CD4-positive, alpha-beta T cell treated with Interleukin-15 for 1 hour (primary cell): ENCODE measurements at places on chromosomes 2 and 18.

DNA sequence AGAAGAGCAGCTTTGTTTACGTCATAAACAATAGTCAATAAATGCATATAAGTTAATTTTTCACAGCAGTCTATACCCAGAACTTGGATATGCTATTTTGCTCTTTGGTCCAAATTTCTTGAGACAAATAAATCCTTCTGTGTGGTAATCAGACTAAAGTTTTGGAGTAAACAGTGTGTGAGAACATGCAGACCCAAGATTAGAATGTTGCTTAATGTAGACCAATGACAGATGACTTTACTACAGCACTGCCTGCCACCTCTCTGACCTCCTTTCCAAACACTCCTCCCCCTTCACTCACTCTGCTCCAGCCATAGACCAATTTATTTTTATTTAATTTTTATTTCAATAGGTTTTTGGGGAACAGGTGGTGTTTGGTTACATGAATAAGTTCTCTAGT is 115.3 kb upstream of the TANK start:
- no peak for DNase-seq

DNA sequence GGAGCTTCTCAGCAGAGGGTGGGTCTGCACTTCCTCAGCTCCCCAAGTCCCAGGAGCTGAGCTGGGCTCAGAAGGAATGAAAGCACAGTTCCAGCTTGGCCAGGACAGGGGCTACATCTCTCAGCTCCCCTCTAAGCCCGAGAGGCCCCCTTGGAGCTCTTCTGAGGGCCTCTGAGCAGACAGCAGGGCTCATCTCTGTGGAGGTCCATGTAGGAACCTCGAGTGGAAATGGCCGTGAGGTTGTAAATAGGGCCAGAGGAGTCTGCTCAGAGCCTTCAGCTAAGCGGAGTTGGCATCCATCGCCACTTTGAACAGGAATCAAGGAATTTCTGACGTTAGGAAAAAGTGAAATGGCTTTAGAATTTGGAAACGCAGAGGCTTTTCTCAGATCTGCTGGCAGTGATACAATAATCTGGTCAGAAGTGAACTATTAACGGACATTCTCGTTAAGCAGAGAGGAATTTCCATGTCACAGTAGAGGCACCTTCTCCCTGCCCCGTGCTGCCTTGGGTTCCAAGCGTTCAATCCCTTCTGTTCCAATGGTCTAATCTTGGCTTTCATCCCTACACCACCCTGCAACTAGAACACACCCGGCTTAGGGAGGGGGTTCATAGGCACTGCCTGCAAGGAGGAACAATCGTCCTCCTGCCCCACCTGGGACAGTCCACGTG is 213.9 kb downstream of the NDUFA10 start:
- DNase-seq = no peak

- DNase-seq = no peak
Measured at GRCh38 chr2:143608063-143608423, 478.8 kb downstream of the ARHGAP15 start.

DNA sequence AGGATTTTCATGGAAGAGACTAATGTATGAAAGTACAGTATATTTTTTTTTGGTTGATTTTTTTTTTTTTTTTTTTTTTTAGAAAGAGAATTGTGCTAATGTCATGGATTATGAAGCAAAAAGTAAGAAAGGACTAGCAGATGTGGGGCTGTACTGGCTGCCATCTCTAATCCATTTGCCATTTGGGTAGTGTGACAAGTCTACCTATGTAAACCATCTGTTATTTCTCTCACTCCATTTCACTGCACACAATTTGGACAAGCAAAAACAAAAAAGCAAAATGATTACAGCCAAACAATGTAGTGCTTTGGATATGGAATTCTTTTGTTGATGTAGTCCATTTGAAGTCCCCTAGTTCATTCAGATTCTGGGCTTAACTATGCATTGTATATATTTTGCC is 1355.4 kb downstream of the LRP1B start:
- DNase-seq = no peak

DNA sequence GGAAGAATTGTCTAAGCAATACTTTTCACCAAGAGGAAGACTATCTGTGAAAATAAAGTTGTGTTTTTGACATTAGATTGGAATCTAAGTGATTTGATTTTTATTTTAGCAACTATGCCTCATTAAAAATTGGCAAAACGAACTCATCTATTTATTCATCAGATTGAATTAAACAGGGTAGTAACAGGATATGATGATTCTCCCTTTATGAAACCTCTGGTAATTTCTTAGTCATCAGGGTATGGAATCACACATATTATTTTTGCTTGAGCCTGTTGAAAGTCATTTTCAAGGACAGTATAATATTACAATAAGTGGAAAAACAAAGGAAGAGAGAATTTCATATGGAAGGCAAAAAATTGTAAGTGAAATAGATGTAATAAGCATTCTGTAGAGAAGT is 22.0 kb downstream of the ZNF804A start:
- DNase-seq = no peak

DNA sequence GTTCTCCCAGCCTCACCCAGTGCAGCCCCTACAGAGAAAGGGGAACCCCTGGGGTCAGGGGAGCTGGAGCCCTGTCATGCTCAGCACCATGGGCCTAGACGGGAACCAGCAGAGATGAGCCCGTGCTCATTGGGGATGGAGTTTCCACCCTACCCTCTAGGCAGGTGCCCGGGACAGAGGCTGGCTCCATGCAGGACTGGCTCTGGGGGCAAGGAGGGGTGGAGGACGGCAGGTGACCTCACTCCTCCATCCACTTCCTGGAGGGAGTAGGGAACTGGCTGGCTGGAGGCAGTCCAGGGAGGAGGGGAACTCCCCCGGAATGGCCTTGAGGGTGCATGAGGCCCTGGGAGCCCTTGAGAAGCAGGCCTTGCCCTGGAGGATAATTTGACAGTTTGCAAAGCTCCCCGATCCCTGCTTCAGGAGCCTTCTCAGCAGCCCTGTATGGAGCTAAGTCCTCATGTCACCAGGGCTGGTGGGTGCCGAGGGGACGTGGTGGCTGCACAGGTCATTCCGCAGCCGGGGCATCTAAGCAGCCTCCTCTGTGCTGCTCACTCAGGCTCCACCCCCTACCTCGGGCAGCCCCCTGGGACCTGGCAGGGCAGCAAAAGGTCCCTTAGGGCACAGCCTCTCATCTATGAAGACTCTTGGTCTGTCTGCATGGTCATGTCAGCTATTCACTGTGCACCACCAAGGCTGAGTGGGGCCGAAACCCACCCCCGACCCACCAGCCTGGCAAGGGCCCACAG is 2.1 kb downstream of the NEURL3 start:
- DNase-seq = no peak

DNA sequence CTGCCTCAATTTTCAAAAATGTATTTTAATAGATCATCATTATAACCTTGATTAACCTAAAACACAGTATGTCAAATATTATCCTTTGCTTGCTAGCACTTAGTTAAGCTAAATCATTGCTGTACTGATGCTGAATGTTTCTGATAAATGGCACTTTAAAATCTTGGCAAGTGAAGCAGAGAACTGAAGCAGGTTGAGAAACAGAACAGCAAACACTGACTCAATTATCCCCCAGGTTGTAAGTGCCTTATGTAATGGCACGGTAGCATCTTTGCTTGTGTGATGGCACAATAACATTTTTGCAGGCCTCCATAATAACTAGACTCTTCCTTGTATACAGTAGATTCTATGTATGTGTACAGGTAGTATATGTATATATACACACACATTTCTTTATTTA is 33.8 kb downstream of the ARHGAP15 start:
- no peak for DNase-seq

GRCh38 chr2:136113209-136113971 is 4.6 kb downstream of the CXCR4 start:
- peak; percentile 50 for DNase-seq

DNA sequence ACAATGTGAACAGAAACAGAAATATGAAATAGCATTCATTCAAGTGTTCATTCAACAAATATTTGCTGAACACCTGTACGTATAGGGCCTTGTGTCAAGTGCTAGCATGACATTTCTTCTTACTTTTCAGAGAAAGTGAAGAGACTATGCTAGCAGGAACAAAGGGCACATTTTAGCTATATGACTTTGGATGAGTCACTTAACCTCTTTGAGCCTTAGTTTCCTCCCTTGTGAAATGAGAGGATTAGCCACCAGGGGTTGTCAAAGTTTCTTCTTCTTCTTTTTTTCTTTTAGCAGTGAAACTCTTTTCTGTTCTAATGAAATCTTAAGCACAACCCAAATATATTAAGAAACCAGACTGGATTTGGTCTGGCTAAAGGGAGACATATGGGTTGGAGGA is 53.1 kb downstream of the FIGN start:
- DNase-seq = no peak

DNA sequence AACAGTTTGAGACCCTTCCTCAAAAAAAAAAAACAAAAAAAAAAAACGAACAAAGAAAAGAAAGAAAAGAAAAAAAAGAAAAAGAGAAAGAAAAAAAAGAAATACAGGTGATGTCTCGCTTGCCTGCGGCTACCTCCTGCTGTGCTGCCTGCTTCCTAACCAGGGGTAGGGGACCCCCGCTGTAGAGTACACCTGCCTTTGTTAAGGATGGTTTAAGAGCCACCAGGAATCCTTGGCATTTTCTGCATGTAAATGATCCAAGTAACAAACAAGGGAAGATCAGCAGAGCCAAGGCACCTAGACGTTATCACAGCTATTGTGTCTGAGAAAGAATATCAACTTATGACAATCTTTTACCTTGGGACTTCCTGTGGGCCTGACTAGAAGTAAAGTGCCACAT is 856.8 kb upstream of the GCFC2 start:
- DNase-seq = no peak

GRCh38 chr2:20612925-20613916 is 37.7 kb downstream of the HS1BP3 start:
- DNase-seq = no peak

GRCh38 chr18:56505293-56505692 is 133.1 kb downstream of the TXNL1 start:
- DNase-seq = no peak

DNA sequence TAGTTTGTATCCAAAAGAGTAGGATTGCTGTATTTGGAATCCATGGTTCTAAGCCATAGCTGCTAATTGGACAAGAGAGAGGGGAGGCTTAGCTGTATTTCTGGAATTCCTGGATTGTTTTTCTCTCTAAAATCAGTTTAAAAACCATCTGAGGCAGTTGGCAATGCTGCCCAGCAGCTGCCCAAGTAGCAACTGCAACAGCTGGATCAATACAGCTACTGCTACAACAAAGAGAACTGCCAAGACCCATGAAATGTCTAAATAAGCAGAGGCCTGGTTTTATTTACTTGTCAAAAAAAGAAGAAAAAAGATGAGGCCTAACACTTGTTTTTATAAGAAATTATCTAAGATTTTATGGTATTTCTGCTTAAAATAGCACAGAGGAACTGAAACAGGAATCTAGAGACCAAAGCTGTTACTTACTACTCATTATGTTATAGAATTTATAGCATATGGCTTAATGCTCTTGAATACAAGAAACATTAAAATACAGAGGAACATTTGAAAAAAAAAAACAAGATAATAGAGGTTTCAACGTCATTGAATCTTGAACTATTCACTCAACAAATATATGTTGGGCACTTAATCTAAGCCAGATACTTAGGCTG is 39.1 kb downstream of the TMEFF2 start:
- DNase-seq = no peak

DNA sequence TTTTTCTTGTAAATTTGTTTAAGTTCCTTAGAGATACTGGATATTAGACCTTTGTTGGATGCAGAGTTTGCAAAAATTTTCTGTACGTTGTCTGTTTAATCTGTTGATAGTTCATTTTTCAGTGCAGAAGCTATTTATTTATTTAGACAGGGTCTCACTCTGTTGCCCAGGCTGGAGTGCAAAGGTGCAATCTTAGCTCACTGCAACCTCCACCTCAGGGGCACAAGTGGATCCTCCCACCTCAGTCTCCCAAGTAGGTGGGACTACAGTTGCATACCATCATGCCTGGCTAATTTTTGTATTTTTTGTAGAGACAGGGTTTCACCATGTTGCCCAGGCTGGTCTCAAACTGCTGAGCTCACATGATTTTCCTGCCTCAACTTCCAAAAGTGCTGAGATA is 568.2 kb upstream of the REG3G start:
- no peak for DNase-seq

- DNase-seq = no peak
Measured at GRCh38 chr18:12361770-12362378, 15.2 kb downstream of the AFG3L2 start.

- DNase-seq = peak; percentile 33
Measured at GRCh38 chr2:134154246-134154645, 99.6 kb upstream of the MGAT5 start.

DNA sequence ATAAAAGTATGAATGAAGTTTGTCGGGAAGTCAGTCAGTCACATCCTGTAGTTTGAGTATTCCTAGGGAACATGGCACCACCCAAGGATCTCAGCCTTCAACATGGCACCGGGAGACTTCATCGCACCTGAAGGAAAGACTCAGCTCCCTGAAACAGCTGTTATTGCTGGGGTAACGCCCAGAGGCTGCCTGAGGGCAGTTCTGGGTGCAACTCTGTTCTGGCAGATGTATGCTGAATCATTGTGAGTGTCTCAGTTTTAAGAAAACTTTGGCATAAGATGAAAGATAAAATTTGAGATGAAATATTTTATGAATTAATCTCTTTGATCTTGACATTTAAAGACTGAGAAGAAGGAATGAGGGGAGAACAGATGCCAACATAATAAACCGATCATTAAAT is 49.9 kb upstream of the SERPINB2 start:
- no peak for DNase-seq

- DNase-seq = no peak
Measured at GRCh38 chr2:181308766-181309515, 148.2 kb upstream of the ITGA4 start.

GRCh38 chr18:36141576-36141975 is 11.9 kb downstream of the ELP2 start:
- no peak for DNase-seq

- DNase-seq = no peak
Measured at GRCh38 chr2:70525032-70525431, 28.6 kb downstream of the TGFA start.

DNA sequence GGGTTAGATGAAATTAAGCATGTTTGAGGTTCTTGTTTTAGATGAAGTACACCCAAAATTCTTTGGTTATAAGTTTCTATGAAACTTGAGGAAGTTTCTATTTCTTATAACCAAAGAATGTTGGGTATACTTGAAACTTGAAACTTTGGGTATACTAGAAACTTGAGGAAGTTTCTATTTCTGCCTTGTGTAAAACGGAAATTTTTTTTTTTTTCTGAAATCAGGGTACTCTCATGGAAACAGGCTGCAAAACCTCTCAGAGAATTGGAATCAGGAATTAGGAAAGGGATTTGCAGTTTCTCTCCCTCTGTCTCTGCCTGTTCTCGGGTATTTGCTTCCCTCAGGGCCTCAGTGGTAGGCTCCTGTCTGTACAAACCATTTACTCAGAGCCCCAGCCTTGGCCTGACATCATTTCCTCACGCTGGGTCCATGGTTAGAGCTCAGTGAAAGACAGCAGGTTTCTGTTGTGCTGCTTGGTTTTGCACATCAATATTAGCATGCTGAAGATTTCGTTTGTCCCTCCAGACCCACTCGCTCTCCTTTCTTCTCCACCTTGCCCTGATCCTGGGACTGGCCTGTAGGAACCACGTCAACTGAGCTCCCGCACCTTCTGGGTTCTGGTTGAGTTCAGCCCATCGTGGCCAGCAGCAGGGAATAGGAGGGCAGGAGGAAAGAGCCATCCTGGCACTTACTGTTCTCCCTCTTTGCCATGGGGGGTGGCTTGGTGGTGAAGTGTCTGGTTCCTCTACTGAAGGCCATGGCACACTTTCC is 106.4 kb downstream of the POLR1A start:
- peak; percentile 80 for DNase-seq
